ENCODE measurements at places on chromosomes 2 and 18. TPM values are rescaled to one million over a fixed set of nuclear protein-coding genes. Genes with fewer than 3 reads are reported as not detected.
A peak's percentile ranks its signal among the peaks of the same experiment; 100 is the strongest.

GRCh38 chr18:34729264-34729663 lies 19.2 kb downstream of the DTNA start:
- no peak for DNase-seq

SERPINB5 gene
- not detected for total RNA-seq

- DNase-seq = peak; percentile 48
Measured at GRCh38 chr2:46164529-46165301, 132.5 kb upstream of the EPAS1 start.

GRCh38 chr2:15735484-15736326 lies 144.0 kb downstream of the DDX1 start:
- no peak for DNase-seq

- no peak for DNase-seq
Measured at GRCh38 chr2:108414256-108414876, 34.6 kb upstream of the GCC2 start.

DNA sequence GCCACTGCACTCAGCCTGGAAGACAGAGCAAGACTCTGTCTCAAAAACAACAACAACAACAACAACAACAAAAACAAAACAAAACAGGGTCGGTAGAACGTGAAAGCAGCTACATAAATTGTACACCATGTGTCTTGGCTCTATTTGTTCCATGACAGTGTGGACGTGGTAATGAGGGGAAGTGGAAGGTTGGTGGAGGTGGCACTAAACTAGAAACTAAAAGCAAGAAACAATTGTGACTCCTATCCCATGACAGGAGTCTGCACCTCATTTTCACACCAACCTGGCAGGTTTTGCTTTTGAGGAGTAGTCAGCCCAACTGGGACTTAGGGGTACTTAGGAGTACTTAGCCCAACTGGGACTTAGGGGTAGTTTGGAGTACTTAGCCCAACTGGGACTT lies 62.5 kb upstream of the MRPS9 start:
- no peak for DNase-seq

FER1L5 gene
- total RNA-seq = not detected

NEU2 gene
- not detected for total RNA-seq

DNA sequence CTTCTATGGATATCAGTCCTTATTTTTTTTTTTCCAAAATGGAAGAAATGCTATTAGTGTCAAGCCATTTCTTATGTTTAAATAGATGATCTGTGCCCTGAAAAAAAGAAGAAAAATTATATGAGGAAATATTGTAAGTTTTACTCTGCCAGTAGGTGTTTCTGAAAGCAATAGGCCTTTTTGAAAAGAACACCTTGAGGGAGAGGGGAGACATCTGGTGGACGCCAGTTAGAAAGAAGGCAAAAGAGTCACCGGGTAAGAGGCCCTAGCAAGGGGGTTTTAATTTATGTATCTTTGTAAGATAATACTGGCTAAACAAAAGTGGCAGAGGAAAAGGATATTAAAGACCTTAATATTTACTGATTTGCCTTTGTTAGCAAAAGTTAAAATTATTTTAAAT lies 56.1 kb downstream of the DYNAP start:
- no peak for DNase-seq

GRCh38 chr2:241547781-241548450 lies 10.6 kb upstream of the BOK start:
- no peak for DNase-seq

- DNase-seq = no peak
Measured at GRCh38 chr2:21422050-21422449, 298.3 kb downstream of the TDRD15 start.

GRCh38 chr2:222518570-222519381 lies 94.4 kb downstream of the SGPP2 start:
- no peak for DNase-seq

- DNase-seq = no peak
Measured at GRCh38 chr18:72375618-72376017, 168.5 kb downstream of the CBLN2 start.

GRCh38 chr18:58862851-58863538 lies 1.7 kb upstream of the ZNF532 start:
- DNase-seq = no peak

DNA sequence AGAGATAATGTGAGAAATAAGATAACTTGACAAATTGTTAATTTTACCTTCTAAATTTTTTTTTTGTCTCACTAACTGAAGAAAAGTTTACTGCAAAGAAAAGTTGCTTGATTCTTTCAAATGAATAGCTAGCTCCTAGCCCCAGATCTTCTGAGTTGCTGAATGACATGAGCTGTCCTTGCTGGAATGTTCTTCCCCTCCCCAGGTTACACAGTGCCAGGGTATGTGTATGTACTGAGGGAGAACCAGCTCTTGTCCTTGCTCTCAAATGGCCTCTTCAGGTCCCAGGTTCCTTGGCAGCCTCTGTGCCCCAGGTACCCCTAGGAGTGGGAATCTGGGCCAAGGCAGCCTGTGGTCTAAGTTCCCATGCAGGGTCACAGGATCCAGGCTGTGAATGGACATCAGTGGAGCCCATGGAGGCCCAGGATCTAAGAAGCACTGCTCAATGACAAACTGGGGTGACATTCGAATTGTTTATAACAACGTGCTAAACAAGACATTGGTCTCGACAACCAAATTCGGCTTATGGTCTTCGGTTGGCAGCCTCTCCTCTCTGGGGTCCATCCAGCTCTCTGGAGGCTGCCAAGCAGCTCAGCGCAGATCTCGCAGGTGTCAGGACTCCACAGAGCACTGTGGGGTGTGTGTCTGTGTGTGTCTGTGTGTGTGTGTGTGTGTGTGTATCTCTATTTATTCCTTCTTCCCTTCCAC lies 17.1 kb upstream of the INO80C start:
- no peak for DNase-seq

MALT1 gene
- total RNA-seq = 26.0 TPM

GRCh38 chr2:166112193-166112605 lies 15.6 kb downstream of the SCN1A start:
- no peak for DNase-seq

DNA sequence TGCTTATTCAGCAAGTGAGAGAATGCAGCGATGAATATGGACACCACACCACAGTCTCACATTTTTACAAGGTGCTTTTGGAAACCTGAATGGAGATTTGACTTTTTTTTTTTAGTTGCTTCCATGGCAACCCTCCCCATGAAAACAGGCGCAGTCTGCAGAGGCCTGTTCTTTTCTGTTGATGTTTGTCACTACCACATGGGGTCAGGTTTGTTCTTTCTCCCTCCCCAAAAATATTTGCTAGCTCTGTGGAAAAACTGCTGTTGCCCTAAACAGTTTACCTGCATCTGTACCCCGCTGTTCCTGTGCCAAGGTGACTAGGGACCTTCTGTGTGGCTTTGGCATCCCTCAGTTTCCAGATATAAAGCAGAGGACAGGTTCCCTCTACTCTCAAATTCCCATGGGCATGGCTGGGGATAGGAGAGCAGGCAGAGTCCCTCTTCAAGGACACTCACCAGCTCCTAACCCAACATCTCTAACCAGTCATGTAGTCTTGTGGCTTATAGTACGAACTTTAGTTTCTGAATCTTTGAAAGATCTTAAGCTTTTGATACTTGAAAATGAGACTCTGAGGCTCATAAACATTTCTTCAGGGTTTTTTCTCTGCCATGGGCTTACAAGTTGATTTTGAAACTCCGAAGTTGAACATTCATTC lies 14.7 kb upstream of the MAPRE2 start:
- DNase-seq = no peak

ACVR1 gene
- 22.0 TPM for total RNA-seq

FBLN7 gene
- total RNA-seq = 3.3 TPM

GRCh38 chr2:155266583-155266982 lies 568.1 kb downstream of the KCNJ3 start:
- DNase-seq = no peak

DNA sequence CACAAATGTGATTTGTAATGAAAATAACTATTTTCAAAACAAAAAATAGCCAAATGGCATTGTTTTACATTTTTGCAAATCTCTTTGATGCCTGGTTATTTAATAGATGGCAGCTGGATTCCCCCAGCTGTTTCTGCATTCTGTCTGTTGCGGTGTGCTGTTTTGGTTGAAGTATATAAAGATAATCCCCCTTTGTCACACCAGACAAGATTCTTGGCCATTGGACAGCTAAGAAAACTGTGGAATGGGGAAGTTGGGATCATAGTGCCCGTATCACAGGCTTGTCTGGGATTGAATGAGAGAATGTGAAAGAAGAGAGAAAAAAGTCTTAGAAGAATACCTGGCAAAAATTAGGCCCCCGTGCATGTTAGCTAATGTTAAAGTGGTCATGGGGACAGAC lies 19.5 kb upstream of the LYPD6B start:
- no peak for DNase-seq

DNA sequence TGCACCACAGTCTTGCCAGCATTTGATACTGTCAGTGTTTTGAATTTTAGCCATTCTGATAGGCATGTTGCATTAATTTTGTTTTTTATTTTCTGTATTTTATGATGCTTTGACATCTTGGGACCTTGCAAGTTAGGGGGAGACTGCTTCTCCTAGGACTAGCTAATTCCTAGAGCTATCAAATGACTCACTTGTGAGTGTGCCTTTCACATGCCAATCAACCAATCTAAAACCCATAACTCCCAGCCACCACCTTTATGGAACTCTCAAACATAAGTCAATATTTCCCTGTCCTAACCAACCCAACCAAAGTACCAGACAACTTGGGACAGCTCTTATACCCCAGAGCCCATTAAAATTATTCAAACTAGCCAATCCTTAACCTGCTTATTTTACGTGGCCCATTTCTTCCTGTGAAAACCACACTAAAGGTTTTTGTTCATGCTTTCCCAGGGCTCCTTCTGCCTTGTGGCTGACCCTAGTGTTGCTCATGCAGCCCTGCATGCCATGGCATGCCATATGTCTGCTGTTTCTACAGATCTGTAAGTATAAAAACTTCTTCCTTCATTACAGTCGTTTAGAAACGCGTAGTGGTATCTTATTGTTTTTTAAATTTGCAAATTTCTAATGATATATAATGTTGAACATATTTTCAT lies 230.1 kb downstream of the GPD2 start:
- no peak for DNase-seq

SCN3A gene
- total RNA-seq = 1.8 TPM

GRCh38 chr18:48688961-48689360 lies 150.1 kb downstream of the CTIF start:
- no peak for DNase-seq

ZNF516 gene
- total RNA-seq = 43.5 TPM

GRCh38 chr2:40126006-40126405 lies 325.9 kb downstream of the SLC8A1 start:
- DNase-seq = no peak

- no peak for DNase-seq
Measured at GRCh38 chr2:163269374-163270021, 430.9 kb upstream of the KCNH7 start.

DNA sequence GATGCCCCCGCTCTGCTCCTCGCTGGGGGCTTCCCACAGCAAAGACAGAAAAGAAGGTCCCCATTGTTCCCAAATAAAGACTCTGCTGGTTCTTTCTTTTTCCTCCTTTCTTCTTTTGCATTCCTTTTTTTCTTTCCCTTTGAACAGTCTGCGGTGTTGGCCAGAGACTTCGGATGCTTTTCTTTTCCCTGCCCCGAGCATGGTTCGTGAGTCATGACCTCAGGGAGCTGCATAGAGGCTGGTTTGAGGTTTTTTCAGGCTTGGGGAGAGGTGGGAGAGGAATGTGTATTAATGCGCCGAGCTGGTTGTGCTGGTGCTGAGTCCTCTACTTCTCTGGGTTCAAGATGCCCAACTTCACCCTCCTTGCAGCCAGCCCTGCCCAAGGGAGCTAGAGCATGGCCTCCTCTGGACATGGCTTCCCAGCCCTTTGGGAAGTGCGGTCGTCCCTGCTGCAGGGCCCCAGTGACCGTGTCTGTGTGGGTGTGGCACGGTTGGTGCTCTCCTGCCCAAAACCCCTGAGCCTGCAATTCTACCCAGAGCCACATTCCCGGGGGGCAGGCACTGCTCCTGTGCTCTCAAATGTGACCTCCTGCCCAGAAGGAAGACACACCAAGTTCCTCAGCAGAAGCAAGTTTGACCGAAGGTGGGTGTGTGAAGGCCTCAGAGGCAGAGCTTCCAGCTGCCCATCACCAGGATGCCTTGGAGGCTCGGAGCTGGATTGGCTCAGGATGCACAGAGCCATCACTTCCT lies 9.0 kb upstream of the ARHGEF4 start:
- DNase-seq = no peak

DNA sequence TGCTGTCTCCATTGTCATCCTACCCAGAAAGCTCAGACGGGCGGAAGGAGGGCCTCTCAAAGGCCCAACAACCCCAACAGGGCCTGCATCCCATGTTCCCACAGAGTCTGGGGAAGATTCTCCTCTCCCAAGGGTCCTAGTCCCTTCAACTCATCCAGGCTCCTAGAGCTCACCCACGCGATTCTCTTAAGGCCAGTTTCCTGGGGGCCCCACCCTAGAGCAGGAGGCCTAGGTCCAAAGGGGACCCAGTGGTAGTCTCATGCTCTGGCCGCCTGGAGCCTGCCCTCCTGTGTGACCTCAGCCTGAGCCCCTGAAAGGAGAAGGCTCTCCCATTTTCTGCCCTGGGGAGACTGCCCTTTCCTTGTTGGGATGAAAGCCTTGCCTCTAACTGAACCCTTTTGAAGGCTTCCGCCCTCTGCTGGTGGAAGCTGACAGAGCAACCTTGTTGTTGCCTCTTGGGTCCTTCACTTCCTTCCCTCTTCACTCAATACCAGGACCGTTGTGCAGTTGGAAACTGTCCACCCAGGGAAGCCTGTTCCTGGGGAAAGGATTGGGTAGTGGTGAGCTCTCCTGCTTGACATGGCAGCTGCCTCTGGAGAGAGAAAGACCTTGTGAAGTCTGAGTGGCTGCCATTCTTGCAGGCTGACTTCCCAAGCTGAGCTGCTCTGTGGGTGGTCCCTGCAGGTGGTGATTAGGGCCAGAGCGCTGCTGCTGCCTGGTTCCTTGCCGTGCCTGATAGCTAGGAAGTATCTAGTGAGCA lies 86.0 kb upstream of the ALPP start:
- peak; percentile 17 for DNase-seq

GRCh38 chr2:210839034-210839433 lies 282.6 kb downstream of the CPS1 start:
- DNase-seq = no peak

LYG1 gene
- 1.3 TPM for total RNA-seq

GRCh38 chr2:196729418-196729817 lies 70.1 kb downstream of the GTF3C3 start:
- no peak for DNase-seq

ALLC gene
- 13.0 TPM for total RNA-seq

DNA sequence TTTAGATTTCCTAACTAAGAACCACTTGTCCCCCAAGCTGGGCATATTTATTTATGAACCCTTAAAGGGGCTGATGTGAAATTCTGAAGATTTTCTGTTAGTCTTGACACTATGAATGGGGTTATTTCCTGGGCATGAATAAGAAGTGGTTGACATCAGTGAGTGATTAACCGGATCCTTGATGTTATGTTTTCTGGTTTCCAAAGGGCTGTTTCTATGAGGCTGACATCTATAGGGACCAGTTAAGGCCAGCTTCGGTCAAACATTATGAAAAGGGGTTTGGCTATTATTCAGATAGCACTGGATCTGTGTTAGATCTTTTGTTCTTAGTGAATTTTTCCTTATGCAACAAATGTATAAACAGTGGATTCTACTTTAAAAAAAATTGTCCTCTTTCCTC lies 443.7 kb upstream of the SPRED2 start:
- no peak for DNase-seq

Measured in tibial nerve (tissue), 4 donors.